MCF 10A (cell line): ENCODE measurements at places on chromosomes 3 and 15.

DNA sequence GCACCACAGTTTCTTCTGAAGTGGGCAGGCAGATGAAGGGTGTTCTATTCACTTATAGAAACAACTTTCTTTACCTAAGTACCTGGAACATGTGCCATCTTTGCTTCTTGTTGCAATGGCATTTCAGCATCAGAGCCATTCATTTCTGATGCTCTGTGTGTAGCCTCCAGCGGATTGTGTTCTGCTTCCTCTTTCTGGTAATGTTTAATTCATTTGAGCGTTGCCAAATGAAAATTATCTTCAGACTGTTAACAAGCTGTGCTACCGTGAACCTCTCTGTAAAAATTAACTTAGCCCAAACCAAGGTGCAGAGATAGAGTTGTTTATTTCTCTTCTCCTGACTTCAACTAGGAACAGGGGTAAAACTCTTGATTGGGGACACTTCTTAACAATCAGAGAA, 302.0 kb downstream of the EDEM1 start:
- DNase-seq, result no peak

- no peak for DNase-seq
These were observed 43.1 kb downstream of the BTLA start for GRCh38 chr3:112456147-112456546.

- no peak for DNase-seq
These were observed 14.7 kb upstream of the CA12 start for GRCh38 chr15:63396152-63396928.

DNA sequence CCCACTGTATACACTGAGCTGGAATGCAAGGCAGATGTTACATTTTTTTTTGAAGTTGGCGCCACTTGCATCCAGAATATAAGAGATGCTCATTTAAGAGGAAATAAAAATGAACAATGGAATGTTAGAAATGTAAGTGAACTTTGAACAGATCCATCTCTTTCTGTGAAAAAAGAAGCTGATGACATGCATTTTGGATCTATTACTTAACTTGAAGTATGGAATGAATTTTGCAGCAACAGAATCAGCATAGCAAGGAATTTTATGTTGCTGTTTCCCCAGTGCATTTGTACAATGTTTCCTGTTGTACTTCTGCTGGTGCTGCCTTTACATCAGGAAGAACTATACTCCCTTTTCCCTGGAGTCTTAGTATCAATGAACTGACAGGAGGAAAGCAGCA, 178.2 kb downstream of the LSAMP start:
- no peak for DNase-seq

GRCh38 chr3:18888370-18888769, 259.9 kb upstream of the KCNH8 start:
- no peak for DNase-seq

- DNase-seq, result no peak
These were observed 278.4 kb downstream of the MFSD1 start for GRCh38 chr3:159080256-159080655.

GRCh38 chr15:100170291-100171210, 171.2 kb downstream of the ADAMTS17 start:
- no peak for DNase-seq

- peak; percentile 52 for DNase-seq
These were observed 38.3 kb downstream of the PDE8A start for GRCh38 chr15:85019815-85020590.

DNA sequence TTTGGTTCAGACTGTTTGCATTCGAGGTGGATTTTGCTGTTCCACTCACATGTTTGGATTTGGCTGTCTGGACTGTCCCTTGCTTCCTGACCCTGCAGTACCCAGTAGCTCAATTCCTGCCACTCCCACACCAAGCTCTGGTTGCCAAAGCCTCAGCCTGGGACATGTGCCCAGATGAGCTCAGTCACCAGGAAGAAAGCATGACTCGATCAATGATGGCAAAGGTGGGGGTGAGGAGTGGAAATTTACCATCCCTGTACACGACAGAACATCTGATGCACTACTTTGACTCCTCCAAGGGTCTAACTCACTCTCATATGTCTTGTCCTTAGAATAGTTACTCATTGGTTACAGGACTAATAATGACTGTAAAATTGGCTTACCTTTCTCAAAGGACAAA, 45.2 kb downstream of the ZNF385D start:
- DNase-seq, result peak; percentile 91

GRCh38 chr15:64092075-64092820, 1.4 kb downstream of the CIAO2A start:
- peak; percentile 22 for DNase-seq

DNA sequence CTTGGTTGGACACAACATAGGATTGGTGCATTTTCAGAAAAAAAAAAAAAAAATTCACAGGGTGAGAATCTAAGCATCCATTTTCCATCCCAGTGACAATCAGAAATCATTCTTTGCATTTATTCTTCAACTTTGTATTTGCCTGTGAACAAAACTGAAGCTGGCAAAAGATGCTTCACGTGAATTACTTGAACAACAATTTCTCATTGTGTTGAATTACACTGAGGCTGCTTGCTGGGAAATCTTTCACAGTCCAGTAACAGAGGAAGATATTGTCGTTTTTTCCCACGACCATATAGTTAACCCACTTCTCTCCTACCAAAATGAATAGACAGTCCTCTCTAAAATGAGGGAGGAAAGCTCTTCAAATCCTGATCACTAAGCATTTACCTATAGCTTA, 4.3 kb upstream of the SLCO3A1 start:
- no peak for DNase-seq

DNA sequence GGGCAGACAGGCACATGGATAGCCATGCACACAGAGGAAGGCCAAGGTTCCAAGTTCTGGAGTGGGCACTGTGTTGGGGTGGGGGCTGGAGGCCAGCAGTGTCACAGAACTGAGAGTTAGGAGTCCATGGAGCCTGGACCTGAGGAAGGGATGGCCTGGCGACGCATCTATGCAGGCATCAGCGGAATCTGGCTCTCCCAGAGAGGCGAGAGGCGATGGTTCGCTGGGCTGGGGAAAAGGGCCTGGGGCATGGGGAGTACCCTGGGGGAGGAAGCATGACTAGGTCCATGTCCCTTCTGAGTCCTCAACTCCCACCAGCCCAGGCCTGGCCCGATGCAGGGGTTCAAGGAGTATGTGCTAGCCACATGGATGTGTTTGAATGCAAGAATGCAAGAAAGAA, 192.8 kb upstream of the LINGO1 start:
- no peak for DNase-seq

- no peak for DNase-seq
These were observed 247.8 kb downstream of the GABRB3 start for GRCh38 chr15:26525096-26525495.

DNA sequence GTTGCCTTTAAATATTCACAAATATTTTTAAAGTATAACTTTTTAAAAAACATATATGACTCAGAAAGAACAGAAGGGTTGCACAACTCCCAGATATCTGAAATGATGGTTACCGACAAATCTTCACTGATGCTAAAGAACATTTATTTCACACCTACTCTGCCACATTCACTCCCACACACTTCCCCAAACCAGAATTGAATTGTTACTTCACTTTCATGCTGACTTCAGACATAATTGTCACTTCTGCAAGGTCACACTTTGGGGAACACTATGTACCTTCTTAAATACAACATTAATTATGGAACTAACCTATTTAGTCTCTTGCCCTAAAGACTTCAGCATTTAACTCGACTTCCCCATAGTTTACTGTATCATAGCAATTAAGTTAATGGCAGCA, 795.1 kb downstream of the FHIT start:
- DNase-seq, result no peak

DNA sequence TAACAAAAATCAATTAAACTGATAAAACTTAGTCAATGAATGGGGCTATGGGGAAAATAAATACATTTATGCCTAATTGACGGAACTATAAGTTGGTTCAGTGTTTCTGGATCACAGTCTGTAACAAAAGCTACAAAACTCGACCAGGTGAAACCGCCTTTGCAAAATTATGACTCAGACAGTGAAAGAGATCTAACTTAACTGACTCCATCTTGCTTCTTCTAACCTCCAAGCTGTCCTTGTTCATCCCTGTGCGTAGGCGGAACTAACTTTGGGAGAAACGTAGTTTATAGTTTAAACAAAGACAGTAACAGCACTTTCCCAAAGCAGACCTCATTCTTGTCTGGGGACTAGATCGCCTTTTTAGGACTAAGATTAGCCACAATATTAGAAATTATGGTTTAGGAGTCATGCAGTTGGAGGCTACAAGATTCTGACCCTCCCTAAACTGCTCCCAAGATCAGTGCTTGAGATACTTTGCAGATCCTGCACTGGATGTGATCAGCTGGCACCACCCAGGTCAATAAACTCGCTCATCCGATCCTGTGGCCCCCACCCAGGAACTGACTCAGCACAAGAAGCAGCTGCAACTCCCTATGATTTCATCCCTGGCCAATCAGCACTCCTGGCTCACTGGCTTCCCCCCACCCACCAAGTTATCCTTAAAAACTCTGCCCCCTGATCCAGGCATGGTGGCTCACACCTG, 7.2 kb upstream of the MFGE8 start:
- DNase-seq, result peak; percentile 59

GRCh38 chr15:25184356-25185155, 229.8 kb downstream of the SNRPN start:
- DNase-seq, result no peak

GRCh38 chr15:97215629-97216028, 744.9 kb upstream of the ARRDC4 start:
- DNase-seq, result no peak

- peak; percentile 44 for DNase-seq
These were observed at the start of gene BOC for GRCh38 chr3:113211330-113212149. Gene BOC (plus strand): TSS chr3:113211557. CDS start chr3:113249803, 38,246 bp downstream.

DNA sequence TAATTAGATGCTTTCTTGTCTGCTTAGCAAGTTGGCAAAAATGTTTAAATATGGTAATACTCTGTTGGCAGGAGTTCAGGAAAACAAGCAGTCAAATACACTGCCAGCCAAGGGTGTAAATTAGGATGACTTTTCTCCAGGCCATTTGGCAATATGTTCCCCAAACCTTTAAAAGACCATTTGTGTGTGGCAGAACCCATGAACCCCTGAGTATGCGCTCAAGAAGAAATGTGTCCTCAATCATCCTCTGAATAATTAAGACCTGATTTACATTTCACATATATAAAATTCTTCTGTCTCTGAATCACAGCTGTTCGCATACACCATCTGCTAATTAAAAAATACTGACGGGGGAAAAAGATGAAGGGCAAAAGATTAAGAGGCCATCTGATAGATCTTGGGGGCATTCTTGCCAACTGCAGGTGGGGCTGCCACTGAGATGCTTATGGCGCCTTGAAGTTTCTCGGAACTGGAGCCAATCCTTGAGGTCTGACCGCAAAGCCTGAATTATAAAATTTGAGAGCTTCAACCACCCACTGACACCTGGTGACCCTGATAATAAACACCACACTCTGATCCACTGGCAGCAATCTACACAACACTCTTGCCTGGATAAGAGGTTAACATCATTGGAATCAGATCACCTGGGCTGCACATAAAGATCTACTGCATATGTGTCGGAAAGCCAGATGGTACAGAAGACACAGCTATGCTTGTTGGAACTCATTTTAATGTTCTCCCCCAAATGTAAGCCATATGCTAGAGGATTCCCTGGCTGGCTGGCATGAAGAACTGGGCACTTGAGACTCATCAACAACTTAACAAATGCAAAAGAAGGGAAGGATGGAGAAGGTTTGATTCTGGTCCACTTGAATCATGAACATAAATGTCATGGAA, 190.6 kb downstream of the OSBPL10 start:
- no peak for DNase-seq

DNA sequence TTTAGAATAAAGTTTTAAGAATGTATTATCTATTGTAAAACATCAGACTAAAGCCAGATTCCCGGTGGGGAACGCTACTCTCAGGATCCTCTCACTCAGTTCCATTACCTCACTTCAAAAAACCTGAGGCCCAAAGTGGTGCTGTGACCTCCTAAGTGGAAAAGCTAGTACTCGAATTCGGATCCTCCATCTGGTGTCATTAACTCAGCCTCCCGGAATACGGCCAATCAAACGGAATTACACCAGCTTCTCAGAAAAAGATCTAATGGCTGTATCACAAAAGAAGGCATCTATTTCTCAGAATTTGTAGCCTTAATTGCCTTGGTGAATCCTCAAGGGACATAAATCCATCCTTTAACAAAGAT, 627 bp downstream of the ACAD11 start:
- peak; percentile 50 for DNase-seq

DNA sequence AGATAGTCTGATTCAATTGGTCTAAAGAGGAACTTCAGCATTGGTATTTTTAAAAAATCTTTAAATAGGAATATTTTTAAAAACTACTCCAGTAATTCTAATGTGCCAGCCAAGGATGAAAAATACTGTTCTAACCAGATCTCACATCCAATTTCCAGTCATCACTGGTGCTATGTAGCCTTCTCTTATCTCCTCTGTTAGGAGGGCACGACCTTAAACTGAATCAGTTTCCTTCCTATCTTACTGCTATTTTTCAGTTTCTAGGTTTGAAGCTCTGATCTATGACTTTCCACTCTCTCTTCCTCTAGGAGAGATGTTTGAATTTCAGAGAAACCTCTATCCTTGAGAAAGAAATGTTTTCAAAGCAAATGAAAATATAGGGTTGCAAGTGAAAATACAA, 31.9 kb downstream of the HAPLN3 start:
- no peak for DNase-seq

- DNase-seq, result no peak
These were observed 237.2 kb downstream of the MBNL1 start for GRCh38 chr3:152505926-152506325.

- no peak for DNase-seq
These were observed 31.9 kb downstream of the SPATA16 start for GRCh38 chr3:173109143-173109542.

- DNase-seq, result peak; percentile 58
These were observed 113.5 kb downstream of the FNDC3B start for GRCh38 chr3:172152874-172153273.

GRCh38 chr15:100940767-100941379, 21.7 kb downstream of the LRRK1 start:
- no peak for DNase-seq

DNA sequence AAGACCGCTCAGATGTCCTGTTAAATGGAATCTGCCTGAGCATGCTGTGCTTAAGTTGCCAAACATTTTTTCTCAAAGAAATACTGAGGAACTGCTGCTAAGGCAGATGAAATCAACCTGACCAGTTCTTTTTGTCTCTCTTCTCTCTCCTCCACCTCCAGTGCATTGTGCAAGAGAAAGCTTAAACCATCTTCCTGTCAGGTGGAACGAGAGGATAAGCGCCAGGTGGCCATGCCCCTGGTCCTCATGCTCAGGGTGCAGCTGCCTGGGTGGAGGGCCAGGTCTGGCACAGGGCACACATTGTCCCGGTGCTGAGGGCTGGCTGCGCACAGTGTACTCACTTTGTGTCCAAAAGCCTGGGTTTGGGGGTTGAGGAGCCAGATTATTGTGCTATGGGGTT, 176.2 kb upstream of the TP63 start:
- DNase-seq, result no peak

DNA sequence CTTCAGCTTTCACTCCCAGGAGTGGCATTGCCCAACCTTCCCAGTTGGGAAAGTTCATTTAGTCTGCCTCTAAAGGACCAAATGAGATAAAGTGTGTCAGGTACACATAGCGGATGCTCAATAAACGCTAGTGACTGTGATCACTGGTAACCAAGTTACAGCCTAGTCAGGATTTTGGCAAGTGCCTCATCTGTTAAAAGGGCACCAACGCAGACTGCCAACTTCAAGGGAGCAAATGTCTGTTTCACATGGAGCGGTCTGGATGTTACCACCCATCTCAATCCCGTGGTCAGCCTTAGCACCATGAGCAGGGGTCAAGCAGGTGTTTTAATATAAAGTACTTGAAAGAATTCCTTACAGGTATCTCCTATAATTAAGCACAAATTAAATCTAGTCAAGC, 22.7 kb downstream of the SLCO3A1 start:
- no peak for DNase-seq
